ENCODE measurements at places on chromosomes 6 and 20.

DNA sequence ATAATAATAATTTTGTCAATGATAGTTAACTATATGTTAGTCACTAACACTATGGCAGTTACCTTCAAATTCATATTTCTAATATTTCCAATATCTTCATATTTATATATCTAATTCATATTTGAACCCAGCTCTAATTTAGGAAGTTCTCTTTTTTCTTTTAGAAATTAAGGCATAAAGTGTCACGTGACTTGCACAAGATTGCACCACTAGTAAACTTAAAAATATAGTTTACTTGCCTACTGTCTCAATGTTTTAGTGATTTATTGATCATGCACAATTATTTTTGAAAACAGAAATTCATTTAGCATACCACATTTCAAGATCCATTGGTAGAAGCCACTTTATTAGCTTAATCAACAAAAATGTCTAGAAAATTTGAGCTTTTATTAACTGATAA lies 508.7 kb upstream of the ZNF337 start:
- DNase-seq, result no peak

DNA sequence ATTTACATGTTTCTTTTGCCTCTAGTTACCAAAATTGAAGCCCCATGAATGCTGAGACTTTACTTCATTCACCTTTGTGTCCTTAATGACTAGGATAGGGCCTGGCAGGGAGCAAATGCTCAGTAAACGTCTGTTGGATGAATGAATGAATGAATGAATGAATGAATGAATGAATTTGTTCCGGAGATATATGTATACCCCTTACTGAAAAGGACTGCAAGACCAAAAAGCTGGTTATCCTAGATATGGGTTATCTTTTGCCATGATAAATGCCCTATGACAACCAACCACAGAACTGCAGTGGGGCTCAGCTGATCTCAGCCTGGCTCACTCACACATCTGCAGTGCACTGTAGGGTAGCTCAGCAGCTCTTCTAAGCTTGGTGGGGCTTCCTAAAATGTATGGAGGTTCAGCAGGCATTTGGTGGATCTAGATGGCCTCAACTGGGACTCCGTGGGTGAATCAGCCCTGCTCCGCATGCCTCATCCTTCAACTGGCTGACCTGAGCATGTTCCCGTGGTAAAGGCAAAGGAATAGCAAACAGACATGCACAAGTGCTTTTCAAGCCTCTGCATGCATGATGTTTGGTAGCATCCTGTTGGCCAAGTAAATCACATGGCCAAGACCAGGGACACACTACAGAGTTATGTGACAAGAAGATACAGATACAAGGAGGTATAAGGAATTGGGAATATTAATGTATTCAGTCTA lies 378.7 kb upstream of the SOX4 start:
- no peak for DNase-seq

- DNase-seq, result no peak
These were observed 508.1 kb upstream of the FLRT3 start for GRCh38 chr20:14845199-14846160.

DNA sequence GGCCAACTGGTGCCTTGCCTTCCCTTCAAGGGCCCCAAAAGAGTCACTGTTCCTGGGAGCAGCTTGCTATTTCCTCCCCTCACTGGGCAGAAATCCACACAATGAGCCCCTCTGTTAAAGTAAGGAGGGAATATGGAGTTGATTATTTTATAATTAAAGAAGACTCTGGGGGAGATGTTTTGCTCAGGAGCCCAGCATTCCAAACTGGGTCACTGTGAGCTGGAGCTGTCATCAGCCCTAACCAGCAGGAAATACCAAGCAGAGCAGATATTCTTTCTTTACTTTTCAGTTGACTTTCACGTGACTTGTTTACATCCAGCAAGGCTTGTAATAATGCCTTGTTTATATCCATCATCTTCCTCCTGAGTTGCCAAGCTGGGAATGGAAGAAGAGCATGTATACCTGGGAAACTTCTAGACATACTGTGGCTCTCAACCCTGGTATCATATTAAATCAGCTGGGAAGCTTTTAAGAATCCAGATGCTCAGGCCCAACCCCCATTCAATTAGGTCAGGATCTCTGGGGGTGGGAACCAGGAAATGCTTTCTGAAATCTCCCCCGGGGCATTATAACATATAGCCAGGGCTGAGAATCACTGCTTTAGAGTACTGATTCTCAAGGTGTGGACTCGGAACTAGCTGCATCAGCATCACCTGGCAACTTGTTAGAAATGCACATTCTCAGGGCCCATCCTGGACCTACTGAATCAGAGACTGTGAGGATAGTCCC lies 175.6 kb upstream of the MYLIP start:
- no peak for DNase-seq

DNA sequence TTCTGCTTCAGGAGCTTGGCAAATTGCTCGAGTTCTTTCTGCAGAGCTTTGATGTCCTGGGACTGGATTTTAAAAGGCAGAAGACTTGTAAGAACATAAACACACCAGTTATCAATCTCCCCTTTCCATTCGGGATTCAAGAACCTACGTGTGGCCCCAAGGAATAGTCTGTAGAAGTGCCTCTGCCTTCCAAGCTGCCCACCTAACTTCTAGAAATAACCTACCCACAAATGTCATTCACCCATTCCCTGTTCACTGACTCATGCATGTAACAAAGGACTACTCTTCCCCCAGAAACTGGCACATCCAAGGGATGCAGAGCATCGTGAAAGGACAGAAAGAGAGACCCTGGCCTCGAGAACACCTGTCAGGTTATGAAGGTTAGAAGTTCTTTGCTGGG lies 4.5 kb downstream of the POU5F1 start:
- no peak for DNase-seq

GRCh38 chr20:49756241-49756640 lies 42.6 kb upstream of the B4GALT5 start:
- DNase-seq, result no peak

DNA sequence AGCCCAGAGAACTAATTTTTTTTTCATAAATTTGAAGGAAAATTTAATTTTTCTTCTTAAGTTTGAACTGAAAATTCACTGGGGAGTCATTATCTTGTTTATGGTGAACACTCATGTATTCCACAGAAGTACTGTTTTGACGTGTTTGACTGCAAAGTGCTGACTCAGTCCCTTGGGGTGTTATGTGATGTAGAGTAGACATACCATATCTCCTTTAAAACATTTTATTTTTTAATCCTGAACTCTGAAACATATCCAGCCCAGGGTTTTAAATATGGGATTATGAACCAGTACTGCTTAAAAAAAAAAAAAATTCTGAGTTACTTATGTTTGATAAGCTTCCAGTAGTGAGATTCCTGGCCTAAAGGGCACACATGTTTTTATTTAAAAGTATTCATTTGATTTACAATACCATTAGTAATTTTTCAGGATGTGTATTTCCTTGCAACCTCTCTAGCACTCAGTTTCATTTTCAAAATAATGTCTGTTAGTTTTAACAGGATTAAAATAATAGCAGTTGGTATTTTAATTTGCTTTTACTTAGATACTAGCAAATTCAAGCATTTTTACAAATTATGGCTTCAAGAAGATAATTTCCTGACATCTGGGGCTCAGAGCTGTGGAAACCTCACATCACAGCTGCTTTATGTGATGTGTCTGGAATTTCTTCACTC lies 81.7 kb upstream of the PDE10A start:
- DNase-seq, result no peak
